Fibroblast of lung (primary cell): ENCODE measurements at places on chromosomes 12 and 14. TPM values are rescaled to one million over a fixed set of nuclear protein-coding genes. Genes with fewer than 3 reads are reported as not detected.

Gene KRT73
- not detected in 2 replicates for polyA plus RNA-seq

Gene FAM186B
- 0.10 and 0.11 TPM in 2 replicates for polyA plus RNA-seq

Gene LMNTD1
- 0.18 TPM in 1 of 2 replicates, not detected in the other for polyA plus RNA-seq

Gene NFE2
- 0.07 and 0.34 TPM in 2 replicates for polyA plus RNA-seq
